ENCODE measurements at places on chromosomes 2 and 18.

- no peak for DNase-seq
These were observed 245.4 kb downstream of the NAPG start for GRCh38 chr18:10771053-10771709.

DNA sequence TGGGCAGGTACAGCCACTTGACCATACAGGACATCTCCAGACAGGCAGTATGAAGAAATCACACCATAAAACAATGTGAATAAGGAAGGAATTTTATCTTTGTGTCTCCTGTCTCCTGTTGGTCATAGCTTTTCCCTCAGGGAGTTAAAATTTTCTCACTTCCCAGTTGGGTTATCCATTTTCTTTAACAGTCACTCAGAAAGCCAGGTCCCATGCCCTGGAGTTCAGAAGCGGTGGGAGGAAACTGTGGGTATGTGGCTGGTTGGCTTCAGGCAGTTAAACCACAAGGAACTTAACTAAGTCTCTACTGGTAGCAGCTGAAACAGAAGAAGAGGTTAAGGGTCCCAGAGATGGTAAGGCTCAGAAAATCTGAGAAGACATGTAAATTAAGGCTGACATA lies 6.5 kb upstream of the SMAD2 start:
- no peak for DNase-seq

GRCh38 chr18:42641996-42642395 lies 473.5 kb downstream of the RIT2 start:
- DNase-seq: no peak

DNA sequence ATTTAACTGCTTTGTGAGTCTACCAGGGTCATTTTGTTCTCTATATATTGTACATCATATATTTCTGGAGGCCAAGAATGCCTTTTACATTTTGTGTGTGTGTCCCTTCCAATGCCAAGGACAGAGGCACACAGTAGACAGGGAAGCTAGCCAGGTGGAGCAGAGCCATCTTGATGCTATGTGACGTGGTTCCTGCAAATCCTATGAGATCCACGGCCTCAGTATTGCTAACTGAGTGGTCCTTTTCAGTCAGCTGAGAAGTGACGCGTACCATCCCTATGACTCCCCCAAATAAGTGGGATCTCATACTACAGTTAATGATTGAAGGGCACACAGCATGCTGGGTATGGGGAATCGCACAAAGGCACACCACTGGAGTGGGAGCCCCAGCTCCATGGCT lies 27.3 kb downstream of the CCDC141 start:
- no peak for DNase-seq

DNA sequence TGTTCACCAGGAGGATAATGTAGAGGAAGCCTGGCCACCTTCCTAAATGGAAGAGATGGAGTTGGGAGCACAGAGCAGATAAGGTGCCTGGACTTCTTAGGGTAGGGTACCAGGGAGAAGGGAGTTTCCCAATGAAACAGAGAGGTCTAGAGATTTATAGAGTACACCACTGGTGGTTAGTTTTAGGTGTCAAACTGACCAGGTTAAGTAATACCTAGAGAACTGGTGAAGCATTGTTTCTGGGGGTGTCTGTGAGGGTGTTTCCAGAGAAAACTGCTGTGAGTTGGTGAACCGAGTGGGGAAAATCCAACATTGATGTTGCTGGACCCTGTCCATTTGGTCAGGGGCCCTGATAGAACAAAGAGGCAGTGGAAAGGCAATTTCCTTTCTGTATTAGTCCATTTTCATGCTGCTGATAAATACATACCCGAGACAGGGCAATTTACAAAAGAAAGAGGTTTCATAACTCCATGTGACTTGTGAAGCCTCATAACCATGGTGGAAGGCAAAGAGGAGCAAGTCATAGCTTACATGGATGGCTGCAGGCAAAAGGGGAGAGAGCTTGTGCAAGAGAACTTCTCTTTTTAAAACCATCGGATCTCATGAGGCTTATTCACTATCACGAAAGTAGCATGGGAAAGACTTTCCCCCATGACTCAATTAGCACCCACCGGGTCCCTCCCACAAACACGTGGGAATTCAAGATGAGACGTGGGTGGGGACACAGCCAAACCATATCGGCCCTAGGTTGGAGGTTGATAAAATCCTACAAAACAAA lies 260.8 kb downstream of the CBLN2 start:
- DNase-seq: no peak

DNA sequence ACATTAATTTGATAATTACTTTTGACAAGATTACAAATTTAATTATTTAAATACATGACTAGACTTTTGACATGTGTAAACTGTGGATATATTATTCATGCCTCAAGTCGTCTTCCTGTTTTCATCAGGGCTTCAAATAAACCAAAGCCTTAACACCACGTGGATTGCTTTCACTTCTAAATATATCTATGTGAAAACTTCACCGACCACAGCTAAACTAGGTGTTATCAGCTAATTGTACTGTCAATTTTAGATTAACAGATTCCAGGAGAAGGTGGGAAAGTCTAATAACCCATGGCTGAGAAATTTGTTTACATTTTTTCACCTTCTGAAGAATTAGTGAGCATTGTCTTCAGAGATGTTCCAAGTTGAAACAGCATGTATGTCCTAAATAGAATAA lies 494.7 kb upstream of the FAM98A start:
- DNase-seq: no peak

DNA sequence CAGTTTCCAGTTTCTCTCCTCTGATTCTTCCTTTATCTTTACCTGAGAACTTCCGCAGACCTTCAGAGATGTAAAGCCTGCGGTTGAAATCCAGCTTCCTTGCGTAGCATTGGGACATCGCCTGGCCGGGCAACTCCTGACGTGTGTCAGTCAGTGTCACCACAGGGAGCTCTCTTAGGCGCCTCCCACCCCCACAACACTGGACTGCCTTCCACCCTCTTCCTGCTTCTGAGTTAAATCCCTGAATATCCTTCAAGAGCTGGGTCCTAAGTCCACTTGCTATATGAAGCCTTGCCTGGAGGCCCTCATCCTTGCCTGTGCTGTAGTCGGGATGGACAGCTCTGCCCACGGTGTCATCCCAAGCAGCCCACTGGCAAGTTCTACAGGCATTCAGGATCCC lies 179.4 kb downstream of the SEPTIN10 start:
- DNase-seq: no peak

DNA sequence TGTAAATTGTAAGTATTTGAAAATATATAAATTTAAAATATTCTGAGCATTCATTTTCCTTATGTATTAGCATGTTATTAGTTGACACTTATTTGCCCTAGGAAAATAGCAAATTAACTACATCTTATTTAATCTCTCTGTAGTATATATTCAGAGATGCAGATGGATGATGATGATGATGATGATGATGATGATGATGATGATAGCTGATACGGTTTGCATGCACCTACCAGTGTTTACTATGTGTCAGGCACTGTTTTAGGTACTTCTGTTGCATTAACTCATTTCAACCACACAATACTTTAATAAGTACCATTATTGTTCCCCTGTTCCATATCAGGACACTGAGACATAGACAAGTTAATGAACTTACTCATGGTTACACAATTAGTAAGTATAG lies 191.4 kb upstream of the BOD1L2 start:
- no peak for DNase-seq

GRCh38 chr2:201223089-201224073 lies 37.0 kb upstream of the CASP8 start:
- DNase-seq: no peak

DNA sequence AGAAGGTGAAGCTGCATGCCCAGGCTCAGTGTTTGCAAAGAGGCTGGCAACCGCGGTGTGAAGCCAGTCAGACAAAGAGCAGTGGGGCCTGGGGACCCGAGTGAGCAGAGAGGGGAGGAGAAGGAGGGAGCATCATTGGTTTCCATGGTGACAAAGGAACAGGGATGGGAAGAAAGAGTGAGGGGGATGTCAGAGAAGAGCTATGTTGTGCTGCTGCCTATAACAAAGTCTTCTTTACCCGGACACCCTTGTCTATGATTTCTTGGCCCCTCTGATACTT lies 14.5 kb downstream of the TMEM247 start:
- no peak for DNase-seq

DNA sequence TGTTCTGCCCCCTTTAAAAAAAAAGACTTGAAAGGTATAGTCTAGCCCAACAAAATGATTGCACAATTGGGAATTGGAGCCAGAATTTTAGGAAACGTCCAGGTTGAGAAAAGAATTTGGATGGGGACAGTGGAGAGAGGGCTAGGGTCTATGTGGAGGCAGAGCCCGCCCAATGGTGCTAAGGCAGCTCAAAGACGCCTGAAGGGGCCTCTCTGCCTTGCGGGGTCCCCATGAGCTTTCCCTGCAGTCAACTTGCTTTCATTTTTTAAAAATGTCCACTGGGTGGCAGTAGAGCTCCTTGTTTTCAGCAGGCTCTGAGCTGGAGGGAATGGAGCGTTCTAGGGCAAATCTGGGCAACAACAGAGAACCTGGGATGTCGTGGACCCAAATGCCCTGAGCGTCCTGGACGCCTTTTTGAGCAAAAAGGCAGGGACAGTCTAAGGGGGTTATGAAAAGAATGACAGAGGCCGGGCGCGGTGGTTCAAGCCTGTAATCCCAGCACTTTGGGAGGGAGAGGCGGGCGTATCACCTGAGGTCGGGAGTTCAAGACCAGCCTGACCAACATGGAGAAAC lies 40.2 kb upstream of the ITM2C start:
- DNase-seq: peak; percentile 62

DNA sequence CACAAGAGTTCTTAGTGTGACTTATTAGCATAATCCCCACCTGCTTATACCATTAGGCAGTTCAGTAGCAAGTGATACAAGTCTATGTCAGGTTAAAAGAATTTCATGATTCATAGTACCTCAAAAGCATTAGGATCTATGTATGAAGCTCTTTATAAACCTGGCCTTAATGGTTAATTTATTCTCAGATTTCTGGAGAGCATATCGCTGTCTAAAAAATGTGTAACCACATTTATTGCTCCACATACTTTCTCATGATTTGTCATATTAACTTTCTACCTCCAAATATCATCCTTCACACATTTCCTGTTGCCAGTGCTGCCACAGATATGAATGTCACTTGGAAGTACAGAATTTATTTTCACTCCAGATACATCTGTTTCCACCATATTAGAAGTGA lies 332.8 kb upstream of the MAP2 start:
- no peak for DNase-seq

GRCh38 chr18:63169853-63170252 lies 149.7 kb downstream of the BCL2 start:
- no peak for DNase-seq

- no peak for DNase-seq
These were observed 161.4 kb downstream of the RPIA start for GRCh38 chr2:88852753-88853402.

- DNase-seq: peak; percentile 50
These were observed 27.3 kb downstream of the GKN2 start for GRCh38 chr2:68925295-68925896.

DNA sequence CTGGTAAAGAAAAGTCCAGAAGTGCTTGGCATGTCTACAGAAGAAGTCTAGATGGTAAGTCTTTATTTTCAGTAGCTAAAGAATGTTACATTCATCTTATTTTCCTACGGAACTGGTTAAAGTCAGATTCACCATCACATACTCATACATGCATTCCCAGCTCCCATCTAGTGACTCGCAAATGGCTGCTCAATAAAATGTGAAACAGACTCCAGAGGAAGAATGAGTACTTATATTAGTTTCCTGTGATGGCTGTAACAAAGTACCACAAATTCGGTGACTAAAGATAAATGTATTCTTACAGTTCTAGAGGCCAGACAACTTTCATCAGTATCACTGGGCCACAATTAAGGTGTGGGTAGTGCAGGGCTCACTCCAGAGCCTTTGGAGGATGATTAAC lies 797.2 kb downstream of the SATB2 start:
- DNase-seq: no peak

DNA sequence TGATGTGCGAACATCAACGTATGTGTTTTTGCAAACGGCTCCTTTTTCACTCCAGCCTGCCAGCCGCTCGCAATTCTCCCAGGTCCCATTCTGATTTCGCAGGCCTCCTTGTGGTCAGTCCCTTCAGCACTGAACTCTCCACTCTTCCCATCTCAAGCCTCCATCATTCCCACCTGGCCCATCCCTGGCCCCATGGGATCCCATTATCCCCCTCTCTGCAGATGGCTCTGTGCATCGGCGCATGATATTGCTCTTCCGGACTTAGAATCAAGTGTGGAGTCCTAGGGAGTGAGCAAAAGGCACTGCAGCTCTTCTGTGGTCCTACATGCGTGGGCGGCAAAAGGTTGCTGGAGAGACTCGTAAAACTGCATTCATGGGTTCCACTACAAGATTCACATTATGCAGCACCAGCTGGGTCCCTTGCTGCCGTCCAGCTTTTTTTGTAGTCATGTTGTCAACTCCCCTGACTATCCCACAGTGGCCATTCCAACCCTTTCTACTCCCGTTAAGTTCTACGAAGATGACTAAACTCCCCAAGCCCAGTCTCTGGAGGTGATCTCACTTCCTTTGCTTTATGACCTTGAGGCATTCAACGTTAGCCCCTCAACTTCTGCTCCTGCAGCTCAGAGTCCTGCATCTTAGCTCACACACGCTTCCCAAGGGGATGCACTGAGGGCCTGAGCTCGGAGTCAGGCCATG lies 125.3 kb upstream of the NRP2 start:
- no peak for DNase-seq

- no peak for DNase-seq
These were observed 31.5 kb downstream of the ACSL3 start for GRCh38 chr2:222892321-222892720.

DNA sequence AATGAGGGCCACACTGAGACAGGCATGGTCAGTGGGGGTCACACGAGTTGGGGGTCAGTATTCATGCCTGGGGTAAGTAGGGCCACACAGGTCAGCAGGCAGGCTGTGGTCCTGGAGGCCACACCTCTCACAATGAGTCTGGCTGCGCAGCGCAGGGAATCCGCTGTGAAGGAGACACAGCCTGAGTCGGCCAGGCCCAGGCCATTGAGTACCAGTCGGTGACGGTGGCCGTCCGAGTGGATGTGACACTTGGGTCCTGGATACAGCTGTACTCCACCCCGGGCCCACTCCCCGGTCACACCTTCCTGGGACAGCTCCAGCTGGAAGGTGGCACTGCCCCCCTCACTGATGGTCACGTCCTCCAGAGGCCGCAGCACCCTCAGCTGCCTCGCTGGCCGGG lies 10.5 kb downstream of the TMEM198 start:
- no peak for DNase-seq

DNA sequence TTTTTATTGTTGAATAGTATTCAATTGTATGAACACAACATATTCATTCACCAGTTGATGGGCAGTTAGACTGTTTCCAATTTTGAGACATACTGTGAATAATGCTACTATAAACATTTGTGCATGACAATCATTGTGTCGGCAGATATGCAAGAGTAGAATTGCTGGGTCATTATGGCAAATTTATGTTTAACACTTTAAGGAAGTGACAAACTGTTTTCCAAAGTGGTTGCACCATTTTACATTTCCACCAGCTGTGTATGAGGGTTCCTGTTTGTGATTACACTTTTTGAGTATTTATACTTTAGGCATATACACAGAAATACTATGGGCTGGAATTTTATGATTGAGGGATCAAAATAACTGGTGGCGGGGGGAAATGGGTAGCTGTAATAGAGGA lies 61.2 kb downstream of the MAP4K3 start:
- no peak for DNase-seq

GRCh38 chr2:173803449-173803848 lies 161.7 kb downstream of the SP3 start:
- no peak for DNase-seq
